ENCODE measurements at places on chromosomes 4 and X.
A peak's percentile ranks its signal among the peaks of the same experiment; 100 is the strongest.

- no peak for DNase-seq
Observed at GRCh38 chr4:118400356-118400755, 47.6 kb upstream of the PRSS12 start.

DNA sequence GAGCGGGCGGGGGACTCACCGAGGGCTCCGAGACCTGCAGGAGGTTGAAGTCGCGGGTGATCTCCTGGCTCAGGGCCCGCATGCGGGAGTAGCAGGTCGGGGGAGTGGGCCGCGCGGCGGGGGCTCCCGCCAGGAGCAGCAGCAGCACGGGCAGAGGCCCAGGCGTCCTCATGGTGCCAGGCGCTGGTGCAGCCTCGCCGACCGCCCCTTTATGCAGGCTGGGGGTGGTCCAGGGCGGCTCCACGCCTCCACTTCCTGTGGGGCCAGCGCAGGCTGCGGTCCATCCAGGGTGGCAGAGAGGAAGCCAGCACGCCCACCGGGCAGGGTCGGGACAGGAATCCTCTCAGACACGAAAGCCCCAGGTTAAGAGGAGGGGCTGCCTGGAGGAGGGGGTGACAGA is at the start of gene CYTL1:
Gene CYTL1 (minus strand): TSS at position 185 of the 400 bp plus-strand sequence. CDS start 13 bp downstream, at position 172.
- no peak for DNase-seq

DNA sequence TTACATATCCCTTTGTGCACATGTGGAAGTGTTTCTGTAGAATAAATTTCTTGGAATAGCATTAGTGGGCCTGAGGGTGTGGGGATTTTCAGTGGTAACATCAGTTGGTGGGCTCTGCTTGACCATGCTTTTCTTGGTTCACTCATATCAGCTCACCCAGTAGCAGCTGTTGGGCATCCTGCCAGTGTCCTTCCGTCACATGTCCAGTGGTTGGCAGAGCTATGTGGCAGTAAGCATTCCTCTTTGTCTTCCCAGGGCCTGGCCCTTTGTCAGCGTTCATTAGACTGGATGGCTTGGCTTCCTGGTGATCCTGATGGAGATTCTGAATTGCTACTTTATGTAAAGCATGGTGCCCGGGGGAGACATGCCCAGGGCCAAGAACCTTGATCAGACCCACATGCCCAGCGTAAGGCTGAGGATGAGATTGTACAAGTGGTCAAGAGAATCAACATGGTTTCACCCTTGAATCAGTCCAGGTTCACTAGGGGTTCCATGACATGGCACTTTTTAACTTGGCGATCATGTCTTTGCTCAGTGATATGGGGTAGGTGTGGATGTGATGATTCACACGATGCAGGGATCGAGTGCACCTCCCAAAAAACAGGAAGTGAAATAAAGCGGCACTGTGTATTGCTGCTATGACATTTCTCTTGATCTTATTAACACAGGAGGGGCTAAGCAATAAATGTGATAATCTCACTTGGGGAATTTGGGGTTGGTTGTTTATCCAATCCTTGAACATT is 72.1 kb upstream of the IGFBP7 start:
- DNase-seq, result no peak

DNA sequence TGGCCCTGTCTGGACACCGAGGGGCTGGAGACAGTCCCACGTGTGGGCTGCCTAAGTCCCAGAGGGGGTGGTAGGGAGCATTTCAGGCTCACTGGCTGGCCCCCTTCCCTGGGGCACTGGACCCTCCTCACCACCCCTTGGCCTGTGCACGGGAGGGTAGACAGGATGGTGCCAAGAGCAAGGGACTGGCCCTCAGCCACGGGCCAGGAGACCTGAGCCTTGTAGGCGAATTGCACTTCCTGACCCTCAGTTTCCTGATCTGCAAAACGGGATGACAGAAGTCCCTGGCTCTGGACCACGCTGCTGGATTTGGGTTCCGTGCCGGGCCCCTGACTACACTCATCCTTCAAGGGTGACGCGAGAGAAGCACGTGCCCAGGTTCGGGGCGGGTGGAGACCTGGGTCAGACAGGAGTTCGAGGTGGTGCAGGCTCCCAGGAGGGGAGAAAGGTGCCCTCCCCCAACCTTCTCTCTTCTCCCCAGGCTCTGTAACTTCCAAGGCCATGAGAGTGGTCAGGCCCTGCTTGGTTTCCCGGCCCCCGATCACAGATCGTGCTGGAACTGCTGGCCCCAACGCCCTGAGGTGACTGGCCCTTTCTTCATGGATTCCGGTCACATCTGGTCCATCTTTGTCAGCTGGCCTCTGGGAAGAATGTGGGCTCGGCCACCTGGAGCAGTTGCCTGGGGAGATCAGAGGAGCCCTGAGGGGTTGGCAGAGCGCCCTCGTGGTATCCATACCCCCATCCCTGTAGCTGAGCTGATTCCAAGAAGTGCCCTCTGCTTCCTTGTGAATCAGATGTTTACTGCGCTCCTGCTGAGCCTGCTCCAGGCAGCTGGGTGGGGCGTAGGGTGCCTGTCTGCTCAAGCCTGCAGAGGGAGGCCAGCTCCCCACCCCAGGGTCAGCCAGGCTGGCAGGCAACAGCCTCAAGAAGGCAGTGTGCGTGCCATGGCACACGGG is 3.3 kb downstream of the SH3BP2 start:
- no peak for DNase-seq

- DNase-seq, result no peak
Observed at GRCh38 chr4:30953799-30954198, 233.6 kb downstream of the PCDH7 start.

DNA sequence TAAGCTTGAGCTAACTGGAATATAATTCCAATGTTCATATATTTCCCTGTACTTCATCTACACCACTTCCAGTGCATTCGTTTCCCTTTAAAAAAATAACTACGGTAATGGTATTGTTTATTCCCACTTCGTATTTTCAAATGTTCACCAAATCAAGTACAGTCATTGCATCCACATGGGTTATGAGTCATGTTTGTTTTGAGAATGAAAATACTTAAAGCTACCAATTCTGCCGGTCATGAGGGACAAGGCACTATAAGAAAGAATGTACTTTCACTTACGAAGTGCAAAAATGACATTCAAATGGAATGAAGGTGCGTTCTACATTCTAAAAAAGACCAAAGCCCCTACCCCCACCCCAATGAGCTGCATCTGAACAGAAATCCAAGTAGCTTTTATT is 174.4 kb upstream of the FGF13 start:
- no peak for DNase-seq

DNA sequence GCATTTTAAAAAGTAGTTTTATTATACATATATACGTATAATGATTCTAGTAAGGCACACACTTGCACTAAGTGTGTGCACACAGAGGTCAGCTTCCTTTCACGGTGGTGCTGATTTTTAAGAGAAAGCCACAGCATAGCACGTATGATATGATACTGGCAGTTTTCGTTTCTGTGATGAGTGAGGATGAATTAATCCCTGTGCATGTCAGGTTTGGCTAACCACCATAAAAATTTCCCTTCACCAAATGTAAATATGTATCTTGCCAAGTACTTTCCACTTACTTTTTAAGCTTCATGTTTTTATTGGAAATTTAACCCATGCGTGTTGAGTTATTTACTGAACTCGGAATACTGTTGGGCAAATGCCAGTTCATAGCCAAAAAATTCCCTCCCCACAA is 84.6 kb downstream of the SYNPO2 start:
- DNase-seq, result no peak

DNA sequence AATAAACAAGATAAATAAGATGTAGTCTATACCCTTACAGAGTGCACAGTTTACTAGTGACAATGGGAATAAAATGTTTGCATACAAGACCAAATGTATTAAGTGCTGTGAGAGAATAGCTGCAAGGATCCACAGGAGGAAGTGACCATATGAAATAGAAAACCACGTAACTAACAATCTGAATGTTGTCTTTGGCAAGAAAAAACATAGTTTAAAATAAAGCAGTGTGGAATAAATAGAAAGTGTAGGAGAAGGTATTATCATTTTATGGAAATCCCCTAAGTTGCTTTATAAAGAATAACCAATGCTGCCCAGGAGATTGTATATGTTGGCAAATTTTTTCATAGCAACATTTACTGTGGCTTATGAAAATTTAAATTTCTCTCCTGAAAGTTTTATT is 116.1 kb downstream of the PCDH7 start:
- no peak for DNase-seq

DNA sequence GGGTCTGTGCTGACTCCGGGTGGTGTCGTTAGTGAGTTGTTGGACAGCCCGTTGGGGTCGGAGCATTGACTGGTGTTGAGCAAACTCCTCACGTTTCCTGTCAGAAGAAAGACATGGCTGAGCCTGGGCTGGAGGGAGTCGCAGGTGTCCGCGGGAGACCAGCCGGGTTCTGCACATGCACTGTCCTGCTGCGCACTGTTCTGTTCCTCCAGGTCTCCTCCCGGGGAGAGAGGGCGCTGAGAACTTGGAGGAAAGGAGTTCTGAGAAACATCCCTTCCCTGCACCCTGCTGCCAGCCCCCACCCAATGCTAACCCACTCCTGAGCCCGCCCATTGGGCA is 1.1 kb downstream of the ZNF141 start:
- DNase-seq, result no peak

DNA sequence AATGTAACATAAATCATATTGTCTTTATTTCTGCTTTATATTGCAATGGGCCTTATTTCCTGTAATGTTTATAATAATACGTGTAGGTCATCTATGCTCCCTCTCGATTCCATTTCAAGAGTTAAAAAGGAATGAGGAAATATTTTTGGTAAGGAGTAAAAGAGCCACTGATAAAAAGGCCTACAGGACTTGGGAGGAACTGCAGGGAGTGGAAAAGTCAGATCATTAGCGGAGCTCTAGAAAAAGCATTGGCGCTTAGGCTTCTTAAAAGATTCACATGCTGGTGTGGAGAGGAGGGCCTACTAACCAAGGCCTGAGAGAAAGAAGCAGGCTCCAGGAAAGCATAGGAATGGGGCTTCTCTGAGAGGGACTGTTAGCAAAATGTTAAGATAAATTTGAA is 82.9 kb upstream of the PNPLA4 start:
- DNase-seq, result no peak

GRCh38 chr4:152778656-152779512 is 646 bp downstream of the TIGD4 start:
- DNase-seq, result peak; percentile 41

- no peak for DNase-seq
Observed at GRCh38 chr4:128796934-128797333, 12.6 kb upstream of the JADE1 start.

DNA sequence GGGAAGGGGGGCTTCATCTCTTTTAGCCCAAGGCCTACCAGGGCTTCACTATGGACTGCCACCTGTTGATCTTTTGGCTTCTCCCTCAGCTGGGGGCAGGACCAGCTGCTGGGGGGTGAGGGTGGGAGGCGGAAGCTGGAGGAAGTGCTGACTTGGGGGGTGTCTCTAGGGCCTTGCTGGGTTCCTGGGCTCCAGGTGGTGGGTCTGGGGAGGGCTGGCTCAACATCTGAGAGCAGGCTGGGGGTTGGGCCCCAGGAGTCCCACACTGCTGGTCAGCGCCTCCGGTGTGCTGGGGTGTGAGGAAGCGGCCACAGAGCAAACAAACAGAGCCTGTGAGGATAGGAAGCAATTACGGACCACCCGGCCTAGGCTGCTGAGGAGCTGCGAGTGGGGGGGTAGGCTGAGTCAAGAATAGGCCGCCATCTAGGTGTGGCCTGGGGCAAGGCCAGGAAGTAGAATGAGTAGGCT is 85.7 kb downstream of the EFNB1 start:
- no peak for DNase-seq

- DNase-seq, result no peak
Observed at GRCh38 chr4:14769993-14770392, 232.3 kb upstream of the CPEB2 start.

- DNase-seq, result no peak
Observed at GRCh38 chr4:9146967-9147366, 23.2 kb upstream of the FAM90A26 start.

- no peak for DNase-seq
Observed at GRCh38 chr4:85807247-85807950, 332.4 kb downstream of the ARHGAP24 start.

GRCh38 chrX:7263330-7263729 is 115.4 kb upstream of the PUDP start:
- no peak for DNase-seq

DNA sequence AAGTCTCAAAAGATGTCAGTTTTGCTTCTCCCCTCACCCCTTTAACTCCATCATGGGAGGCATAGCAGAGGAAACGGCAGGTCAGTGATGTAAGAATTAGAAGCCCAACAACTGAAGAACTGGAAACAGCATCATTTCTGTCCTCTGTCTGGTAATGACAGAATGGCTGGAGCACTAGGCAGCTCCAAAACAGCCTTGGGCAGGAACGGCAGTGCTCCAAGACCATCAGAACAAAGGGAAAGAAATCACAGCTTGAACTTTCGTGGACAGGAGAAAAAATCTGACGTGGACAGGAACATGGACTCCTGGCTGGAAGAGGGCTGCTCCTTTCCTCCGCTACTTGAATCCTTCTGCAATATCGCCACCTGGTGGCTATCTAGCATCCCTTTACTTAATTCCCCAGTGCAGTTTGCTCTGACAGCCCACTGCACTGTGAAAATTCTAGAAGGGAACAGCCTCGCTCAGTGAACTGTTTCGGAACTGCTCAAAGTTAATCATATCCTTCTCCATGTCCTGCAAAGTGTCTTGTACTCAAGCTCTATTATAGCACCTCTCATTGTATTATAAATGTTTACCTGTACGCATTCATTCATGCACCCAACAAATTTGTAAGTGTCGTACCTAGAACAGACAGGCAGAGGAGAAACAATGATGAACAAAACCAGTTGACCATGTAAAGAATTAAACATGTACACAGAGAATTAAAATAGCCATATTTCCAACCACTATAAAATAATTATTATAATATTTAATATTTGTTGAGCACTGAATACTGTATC is 20.4 kb downstream of the SLC25A53 start:
- DNase-seq, result peak; percentile 77

DNA sequence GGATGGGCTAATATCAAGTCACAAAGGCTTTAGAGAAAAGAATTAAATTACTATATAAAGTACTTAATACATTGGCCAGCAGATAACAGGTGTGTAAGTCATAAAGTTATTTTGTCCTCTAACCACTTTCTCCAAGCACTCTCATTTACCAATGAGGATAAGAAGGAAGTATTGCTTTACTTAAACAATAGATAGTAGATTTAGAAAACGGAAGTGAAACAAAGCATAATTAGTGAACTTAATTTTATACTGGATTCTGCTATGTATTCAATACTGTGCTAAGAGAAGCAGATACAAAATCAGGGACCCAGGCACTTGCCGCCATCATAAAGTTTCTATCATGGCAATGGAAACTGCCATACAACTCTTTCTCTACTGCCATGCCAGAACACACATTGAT is 24.0 kb downstream of the AFM start:
- DNase-seq, result no peak

DNA sequence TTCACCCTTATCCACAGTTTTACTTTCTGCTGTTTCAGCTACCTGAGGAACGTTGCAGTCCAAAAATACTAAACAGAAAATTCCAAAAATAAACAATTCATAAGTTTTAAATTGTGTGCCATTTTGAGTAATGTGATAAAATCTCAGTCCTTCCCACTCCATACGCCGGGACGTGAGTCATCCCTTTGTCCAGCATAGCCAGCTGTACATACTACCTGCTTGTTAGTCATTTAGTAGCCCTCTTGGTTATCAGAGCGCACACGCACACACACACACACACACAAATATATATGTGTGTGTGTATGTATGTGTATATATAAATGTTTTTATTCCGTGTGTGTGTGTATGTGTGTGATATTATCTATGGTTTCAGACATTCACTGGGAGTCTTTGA is 4.8 kb upstream of the CCSER1 start:
- peak; percentile 19 for DNase-seq
